ENCODE measurements at places on chromosomes 16 and 17.

DNA sequence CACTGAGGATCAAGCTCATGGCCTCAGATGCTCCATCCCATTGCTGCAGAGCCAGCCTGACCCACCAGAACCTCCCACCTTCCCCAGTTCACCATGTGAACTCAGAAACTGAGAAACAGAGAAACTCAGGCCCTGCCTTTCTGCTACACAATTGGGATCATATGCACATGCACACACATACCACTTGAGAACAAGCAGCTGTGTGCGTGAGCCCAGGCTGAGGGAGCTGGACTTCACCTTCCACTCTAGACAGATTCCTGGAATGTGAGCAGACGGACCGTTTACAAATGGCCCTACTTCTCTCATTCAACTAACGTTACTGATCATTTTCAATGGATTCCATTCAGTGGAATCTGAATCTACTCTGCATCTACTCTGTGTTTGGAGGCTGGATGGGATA is 1.7 kb upstream of the SPEM2 start:
- peak; percentile 18 for DNase-seq

DNA sequence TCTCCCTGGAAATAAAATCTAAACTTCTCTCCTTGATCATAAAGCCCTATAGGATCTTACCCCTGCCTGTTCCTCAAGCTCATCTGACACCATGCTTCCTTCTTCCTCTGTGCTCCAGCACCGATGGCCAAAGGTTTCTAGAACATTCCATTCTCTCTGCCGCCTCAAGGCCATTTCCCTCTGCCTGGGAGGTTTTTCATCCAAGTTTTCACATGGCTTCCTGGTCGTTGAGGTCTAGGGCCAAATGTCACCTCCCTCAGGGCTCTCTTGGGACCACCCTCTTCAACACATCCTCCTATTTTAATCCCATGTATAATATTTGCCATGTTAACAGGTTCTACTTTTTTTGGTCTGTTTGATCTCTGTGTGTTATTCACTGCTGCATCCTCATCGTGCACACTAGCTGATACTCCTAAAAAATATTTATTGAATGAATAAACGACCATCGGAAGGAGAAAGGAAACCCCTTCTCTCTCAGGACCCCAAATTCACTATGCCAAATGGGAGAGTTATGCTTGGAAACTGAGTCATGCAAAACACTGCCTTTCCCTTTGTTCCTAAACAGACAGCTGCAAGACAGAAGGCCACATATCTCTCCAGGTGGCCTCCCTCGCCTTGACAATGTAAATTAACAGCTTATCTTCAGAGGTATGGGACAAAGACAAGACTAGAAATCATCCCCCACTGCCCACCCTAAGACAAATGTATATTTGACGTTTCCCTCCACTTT is 78.5 kb downstream of the XYLT1 start:
- no peak for DNase-seq

GRCh38 chr17:18966831-18967624 is 15.1 kb downstream of the SLC5A10 start:
- peak; percentile 52 for DNase-seq

- no peak for DNase-seq
Measured at GRCh38 chr16:68356919-68357286, 46.1 kb downstream of the PRMT7 start.

DNA sequence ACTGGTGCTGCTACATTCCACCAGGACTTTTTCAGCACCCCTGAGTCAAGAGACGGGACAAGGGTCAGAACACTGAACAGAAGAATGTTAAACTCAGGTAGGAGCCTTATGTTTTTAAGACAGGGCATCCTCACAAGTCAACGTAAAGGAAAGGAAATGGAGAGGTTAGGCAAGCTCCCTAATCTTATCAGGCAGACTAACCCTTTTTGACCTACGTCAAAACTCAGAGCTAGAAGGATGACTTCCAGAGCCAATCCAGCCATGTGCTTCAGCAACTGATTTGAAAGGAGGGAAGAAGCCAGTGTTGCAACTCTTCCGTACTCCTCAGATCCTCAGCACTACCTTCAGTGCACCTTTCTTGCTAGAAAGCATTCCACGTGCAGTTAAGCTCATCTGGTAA is 46.8 kb downstream of the REXO5 start:
- DNase-seq = no peak

DNA sequence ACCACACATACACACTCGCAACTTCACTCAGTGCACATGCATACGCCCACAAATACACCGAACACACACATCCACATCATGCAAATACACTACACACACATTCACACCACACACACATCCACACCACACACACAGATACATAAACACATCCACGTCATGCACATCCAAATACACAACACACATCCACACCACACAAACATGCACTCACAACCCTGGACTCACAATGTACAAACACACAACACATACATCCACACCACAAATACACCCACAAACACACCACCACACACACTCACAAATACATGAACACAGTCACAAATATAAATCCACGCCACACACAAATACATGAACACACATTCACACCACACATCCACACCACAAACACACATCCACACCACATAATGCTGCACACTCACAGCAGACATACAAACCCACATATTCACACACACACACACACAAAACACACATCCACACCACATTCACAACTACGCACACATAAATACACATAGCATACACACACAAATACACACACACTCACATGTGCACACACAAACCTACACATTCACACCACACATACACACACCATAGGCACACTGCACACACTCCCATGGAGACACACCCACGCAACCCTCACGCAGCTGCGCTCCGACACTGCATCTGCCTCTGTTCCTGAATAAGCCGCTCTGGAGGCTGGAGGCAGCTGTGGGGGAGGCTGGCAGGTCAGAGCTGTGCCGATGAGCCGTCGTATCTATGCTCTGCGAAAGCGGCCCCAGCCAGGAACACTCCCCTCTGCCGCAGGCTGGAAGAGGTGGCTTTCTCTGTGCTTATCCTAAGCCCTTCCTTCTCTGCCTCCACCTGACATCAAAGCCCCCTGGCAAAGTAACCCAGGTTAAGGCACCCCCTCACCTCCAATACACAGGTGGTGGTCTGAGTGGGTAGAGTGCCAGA is 141.8 kb downstream of the GRIN2A start:
- DNase-seq = no peak

DNA sequence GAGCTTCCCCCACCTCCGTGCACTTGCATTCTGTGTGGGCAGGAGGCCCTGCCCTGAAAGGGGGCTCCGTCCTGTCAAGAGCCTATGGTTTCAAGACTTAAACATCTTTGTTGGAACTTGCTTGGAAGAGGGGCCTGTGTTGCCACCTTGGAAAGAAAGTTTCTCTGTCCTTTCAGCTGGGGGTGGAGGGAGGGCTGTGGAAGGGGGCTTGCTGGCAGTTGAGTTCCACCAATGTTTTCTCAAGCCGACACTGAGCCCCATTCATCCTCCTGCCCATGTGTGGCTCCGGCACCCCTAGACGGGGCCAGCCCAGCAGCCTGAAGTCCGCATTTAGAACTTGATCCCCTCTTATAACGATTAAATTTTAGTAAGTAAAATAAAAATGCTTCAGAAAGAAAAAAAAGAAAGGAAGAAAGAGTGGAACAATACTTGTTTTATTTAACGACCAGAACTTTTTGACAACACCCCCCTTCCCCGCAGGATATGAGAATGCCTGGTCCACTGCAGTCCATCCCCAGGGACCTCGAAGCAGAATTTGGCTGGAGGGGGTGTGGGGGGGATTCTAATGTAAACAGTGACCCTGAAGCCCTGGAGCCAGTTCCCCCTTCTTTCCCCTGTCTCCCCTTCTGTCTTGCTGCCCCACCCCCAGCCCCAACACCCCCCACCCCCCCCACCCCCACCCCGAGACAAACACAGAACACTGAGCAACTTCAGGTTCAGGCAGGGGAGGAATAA is 26.9 kb upstream of the CLEC18A start:
- DNase-seq = no peak

DNA sequence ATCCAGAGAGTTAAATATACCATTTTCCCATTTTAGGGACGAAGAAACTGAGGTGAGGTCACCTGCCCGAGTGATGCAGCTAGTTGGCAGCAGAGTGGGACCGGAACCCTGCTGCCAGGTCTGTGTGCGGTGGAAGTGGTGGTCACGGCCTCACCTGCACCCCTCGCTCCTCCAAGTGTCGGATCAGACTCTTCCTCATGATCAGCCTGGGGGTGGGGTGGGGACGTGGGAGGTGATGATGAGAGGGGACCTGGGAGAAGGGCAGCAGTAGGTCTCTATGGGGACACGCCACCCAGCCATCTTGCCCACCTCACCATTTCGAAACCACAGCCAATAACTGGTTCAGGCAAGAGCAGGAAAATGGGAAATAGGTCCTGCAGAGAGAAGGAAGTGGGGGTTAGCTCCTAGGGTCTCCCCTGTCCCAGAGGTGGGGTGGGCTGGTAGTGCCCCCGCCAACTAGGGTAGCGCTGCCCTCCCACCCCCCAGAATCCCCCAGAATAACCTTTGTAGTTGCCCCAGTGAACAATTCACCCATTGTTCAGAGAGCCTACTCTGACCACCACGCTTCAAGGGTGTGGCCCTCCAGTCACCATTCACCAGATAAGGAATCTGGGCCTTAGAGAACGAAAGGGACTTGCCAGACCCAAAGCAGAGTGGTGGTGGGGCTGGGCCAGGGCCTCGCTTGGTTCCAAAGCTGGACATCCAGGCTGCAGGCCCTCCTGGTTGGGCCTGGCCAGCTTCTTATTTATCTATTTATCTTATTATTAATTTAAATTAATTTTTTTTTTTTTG is 5.1 kb downstream of the GDPD3 start:
- no peak for DNase-seq

DNA sequence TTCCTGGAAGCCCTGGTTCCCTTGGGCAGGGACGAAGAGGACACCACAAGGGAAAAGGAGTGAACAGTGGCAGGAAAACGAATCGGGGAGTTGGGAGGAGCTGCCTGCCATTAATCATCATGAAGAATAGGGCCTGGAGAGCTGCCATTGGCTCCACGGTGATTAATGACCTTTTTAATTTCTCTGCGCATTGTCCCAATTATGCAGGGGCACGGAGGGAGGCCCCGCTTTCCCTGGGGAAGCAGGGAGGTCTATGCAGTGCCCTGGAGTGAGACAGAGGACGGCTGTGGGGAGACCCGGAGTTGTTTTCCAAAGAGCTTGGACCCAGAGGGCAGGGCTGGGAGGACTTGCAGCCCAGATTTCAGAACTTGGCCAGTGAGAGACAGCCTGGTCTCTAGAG is 338.9 kb upstream of the C16orf82 start:
- DNase-seq = no peak

GRCh38 chr17:54666559-54666958 is 234.1 kb upstream of the TOM1L1 start:
- DNase-seq = no peak

- DNase-seq = no peak
Measured at GRCh38 chr17:3914312-3914670, 2.0 kb downstream of the P2RX1 start.

GRCh38 chr17:77884967-77885641 is 73.4 kb upstream of the TNRC6C start:
- no peak for DNase-seq

- no peak for DNase-seq
Measured at GRCh38 chr17:72110942-72111318, 9.9 kb upstream of the SOX9 start.

DNA sequence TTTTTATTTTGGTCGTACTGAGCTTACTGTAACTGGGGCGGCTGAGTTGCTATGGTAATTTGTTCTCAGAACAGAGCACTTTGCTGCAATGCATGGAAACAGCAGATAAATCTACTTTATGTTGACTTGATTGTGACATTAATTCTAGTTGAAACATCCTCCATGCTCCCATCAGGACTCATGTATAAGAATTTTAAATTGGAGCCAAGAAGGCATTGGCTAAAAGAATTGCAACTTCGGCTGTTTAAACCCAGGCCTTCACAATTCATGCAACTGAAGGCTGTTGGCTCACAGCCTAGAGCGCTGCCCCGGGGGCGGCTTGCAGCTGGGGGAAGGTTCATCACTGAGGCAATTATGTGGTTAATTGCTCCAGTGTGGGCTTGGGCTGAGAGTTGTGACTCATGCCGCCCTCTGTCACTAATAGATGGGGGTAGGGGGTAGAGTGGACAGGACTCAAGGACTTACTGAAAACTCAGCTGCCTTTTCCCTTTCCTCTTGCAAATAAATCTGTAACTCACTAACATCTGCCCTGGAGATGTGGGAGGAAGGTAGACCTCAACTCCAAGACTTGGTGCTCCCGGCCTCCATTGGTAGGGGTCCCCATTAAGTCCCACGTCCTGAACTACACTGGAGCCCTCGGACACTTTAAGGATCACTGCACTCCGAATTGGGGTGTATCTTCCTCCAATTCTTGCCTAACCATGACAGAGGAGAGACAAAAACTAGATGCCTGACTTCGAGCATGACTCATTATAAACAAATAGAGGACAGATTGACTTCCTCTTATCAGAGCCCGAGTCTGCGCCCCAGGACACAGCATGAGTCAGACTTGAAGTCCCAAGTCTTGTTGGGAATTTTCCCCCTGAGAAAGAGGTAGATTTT is 37.5 kb downstream of the ERCC4 start:
- peak; percentile 95 for DNase-seq

- no peak for DNase-seq
Measured at GRCh38 chr17:46922487-46922803, 515 bp upstream of the GOSR2 start.

GRCh38 chr16:143456-143855 is 5.0 kb upstream of the NPRL3 start:
- no peak for DNase-seq

DNA sequence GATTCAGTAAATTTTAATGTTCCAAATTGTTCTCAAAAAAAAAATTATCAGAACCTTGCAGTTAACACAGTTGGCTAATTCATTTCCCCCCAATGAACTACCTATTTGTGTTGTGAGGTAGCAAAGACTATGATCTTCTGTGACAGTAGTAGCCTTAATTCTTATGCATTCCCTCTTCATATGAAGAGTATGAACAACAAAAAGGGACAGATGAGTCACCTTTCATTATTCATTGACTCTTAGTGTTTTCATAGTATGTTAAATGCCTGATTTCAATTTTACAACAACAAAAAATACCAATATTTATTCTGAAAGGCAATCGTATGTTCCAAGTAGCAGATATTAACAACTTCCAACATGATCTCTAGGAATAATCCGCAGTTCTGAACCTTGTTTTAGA is 3.6 kb upstream of the SLFN11 start:
- DNase-seq = no peak

DNA sequence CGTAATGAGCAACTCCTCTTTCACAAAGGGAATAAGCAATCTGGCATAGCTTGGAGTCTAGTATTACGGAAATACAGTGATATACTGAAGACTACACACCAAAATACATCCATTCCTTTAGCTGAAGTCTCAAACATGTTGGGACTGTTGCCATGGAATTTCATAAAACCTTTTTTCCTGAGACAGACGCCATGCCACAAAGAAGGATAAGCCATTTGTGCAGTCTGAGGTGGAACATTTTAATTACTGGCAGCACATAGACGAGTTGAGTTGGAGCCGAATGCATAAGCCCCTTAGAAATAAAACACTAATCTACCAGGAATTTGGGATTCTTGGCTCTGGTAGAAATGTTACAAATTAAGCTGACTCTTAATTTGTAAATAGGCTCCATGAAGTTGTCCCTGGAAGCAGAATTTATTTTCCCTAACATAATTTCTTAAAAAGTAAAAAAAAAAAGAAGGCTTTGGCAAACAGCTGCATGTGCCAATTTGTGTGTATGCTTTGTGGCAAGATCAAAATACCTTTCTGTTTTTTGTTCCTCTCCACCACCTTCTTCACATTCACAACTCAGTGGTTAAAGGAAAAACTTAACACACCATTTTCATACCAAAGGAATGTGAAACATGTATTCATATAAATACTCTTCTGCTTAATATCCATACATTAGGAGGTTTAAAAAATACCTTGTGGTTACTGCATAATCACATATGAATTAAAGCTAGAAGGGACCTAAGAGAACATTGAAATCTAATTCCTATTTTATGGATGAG is 25.5 kb downstream of the GRB7 start:
- peak; percentile 35 for DNase-seq

- no peak for DNase-seq
Measured at GRCh38 chr17:80908211-80908610, 83.4 kb upstream of the CHMP6 start.

All from IMR-90 (cell line).